ENCODE measurements at places on chromosomes 3 and 15.

GRCh38 chr3:32217339-32217738, 21.1 kb upstream of the CMTM8 start:
- no peak for DNase-seq

DNA sequence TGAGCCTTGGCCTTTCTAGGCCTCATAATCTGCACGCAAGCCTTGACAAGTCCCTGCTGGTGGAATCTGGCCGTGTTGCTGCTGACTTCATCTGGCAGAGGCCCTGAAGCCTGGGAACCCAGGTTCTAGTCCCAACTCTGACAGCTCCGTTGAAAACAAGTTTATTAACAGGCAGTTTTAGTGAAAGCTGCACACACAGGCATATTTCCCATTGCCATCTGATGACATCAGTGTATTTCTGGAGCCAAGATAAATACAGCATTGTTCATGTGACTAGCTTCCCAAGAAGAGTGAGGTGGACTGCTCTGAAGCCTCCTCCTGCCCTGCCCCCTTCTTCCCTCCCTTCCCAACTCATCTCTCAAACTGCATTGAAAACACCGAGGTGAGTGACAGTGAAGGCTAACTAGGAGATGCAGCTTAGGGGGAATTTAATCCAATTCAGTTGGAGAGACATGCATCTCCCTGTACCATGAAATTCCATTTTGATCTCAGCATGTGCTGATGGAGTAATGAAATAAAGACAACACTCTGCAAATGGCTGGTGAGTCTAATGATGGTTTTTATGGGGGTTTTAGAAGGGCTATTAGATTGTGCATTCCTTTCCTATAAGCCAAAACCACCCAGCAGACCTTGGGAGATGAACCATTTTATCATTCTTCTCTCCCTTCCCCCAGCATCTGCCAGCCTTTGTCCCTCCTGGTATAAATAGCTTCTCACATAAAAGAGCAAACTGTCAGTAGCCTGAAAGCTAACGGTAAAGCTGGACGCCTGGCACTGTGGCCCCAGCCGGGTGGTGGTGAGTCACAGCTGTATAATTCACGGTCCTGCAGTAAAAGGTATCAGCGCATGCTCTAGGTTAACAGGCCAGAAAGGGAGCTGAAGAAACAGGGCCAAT, 38.0 kb downstream of the PRICKLE2 start:
- peak; percentile 98 for DNase-seq

DNA sequence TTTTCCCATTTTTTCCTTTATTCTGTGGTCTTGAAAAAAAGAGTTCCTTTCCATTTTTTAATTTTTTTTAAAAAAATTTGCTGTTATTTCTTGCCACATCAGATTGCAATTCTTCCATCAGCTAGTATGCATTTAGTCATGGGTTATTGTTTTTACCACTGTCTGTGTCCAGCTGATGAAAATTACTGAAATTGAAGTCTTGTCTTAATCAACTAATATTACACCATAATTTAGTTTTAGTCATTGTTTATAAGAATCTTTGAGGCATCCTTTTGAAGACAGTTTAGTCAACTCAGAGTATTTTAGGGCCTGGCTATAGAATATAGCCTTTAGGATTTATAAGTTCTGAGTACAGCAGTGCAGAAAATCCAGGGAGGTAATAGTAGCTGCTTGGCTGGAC, 172.1 kb downstream of the LRTM1 start:
- DNase-seq, result peak; percentile 34

DNA sequence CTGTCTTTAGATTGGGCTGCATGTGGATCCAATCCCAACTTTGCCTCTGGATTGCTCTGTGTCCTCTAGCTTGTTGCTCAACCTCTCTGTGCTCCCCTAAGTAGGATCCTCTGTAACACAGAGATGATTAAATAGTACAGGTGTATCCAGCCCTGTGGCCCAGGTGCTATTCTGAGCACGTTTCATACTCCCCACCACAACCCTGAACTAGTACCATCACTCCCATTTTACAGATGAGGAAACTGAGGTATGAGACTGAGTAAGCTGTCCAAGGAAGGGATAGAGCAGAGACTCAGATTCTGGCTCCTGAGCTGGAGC, 7.2 kb downstream of the ISG20 start:
- DNase-seq, result no peak

DNA sequence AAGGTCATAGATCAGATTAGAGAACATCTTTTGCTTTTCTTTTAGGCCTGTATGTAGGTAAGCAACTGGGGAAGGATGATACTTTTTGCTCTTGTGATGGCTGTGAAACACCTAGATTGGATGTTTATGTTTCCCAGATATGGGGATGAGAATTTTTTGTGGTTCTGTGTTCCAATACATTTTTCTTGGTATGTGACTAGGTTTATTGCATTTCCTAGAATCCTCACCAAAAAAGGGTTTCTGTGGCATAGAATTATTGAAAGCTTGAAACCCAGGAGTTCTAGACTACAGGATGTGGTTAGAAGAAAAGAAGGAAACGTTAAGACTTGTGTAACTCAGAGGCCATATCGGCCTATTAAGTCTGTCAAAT, 25.8 kb downstream of the OXNAD1 start:
- DNase-seq, result peak; percentile 51

- DNase-seq, result no peak
Observed at GRCh38 chr3:116515973-116516372, 70.7 kb upstream of the LSAMP start.

- DNase-seq, result no peak
Observed at GRCh38 chr3:52270252-52270754, 8.1 kb downstream of the WDR82 start.

GRCh38 chr15:66067687-66068086, 185.9 kb downstream of the MEGF11 start:
- no peak for DNase-seq

- no peak for DNase-seq
Observed at GRCh38 chr3:145197051-145197820, 963.7 kb downstream of the PLOD2 start.

DNA sequence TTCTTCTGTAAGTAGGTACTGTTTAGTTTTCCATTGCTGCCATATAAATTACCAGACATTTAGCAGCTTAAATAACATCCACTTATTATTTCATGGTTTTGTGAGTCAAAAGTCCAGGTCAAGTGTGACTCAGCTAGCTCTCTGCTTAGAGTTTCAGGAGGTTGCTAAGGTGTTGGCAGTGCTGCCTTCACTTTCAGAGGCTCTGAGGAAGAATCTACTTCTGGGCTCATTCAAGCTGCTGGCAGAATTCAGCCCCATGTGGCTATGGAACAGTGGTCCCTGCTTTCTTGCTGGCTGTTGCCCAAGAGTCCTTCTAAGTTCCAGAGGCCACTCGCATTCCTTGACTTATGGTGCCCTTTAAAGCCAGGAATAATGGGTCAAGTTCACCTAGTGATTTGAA, 4.5 kb downstream of the CFAP44 start:
- peak; percentile 90 for DNase-seq

- DNase-seq, result no peak
Observed at GRCh38 chr15:62447742-62448141, 282.7 kb upstream of the C2CD4B start.

GRCh38 chr3:127678315-127678599, 5.5 kb downstream of the ABTB1 start:
- no peak for DNase-seq

DNA sequence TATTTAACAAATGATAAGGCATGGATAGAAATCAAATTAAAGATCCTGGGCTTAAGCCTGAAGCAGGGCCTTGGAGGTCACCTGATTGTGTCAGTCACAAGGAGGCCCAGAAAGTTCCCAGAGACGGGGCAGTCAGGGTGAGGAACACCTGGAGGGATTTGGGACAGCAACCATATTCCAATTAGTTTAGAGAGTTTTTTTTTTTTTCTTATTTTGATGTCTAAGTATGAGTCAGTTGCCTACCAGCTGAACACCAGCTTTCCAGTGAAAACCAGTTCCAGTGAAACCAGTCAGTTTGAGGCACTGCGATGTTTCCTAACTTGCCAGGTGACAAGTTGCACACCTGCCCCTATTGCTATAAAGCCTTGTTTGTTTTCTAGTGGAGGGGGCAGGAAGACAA, 350.7 kb upstream of the AZI2 start:
- no peak for DNase-seq

DNA sequence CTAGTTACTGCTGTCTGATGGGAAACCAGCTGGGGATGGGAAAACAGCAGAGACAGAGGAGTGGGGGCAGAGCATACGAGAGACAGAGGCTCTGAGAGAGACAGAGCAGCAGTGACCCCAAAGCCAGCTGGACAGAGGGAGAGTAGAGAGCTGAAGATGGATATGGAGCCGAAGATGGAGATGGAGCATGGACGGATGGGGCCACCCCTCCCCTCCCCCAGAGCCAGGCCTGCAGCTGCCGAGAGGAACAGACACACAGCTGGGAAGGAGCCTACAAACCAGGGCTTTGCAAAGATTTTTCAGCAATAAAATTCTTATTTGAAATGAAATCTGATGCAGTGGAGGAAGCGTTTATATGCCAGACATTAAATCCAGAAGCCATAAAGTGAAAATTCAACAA, 167.6 kb upstream of the LINGO1 start:
- DNase-seq, result no peak

GRCh38 chr3:190768891-190769290, 93.6 kb downstream of the GMNC start:
- no peak for DNase-seq

GRCh38 chr3:32448686-32449474, 53.8 kb downstream of the CMTM6 start:
- no peak for DNase-seq

DNA sequence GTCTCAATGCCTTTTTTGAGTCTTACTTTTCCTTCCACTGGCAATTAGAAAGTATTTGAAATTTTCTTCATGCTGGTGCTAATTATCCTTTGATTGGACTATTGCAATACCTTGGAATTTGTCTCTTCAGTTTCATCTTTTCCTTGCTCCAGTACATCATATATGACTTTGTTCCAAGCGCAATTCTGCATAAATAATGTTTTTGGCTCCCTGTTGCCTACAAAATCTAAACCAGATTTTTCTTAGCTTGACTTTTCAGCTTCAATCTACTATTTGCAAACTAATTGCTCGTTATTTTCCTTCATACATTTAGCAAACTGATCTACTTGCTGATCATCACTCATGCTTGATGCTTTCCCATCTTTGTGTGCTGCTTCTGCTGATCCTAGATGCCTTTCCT, 230.8 kb upstream of the GPR149 start:
- DNase-seq, result no peak

- peak; percentile 95 for DNase-seq
Observed at GRCh38 chr3:32177702-32178198, 60.7 kb upstream of the CMTM8 start.

GRCh38 chr15:66999046-66999968, 66.1 kb upstream of the SMAD3 start:
- DNase-seq, result no peak

GRCh38 chr3:69309814-69310213, 76.1 kb downstream of the FRMD4B start:
- peak; percentile 75 for DNase-seq

- DNase-seq, result no peak
Observed at GRCh38 chr15:51374131-51374530, 32.7 kb downstream of the GLDN start.

GRCh38 chr3:106850437-106850836, 526.8 kb upstream of the CCDC54 start:
- DNase-seq, result peak; percentile 34

- DNase-seq, result no peak
Observed at GRCh38 chr3:46910166-46910760, 32.7 kb downstream of the PTH1R start.

GRCh38 chr15:82855286-82856100, 46.1 kb downstream of the WHAMM start:
- no peak for DNase-seq

DNA sequence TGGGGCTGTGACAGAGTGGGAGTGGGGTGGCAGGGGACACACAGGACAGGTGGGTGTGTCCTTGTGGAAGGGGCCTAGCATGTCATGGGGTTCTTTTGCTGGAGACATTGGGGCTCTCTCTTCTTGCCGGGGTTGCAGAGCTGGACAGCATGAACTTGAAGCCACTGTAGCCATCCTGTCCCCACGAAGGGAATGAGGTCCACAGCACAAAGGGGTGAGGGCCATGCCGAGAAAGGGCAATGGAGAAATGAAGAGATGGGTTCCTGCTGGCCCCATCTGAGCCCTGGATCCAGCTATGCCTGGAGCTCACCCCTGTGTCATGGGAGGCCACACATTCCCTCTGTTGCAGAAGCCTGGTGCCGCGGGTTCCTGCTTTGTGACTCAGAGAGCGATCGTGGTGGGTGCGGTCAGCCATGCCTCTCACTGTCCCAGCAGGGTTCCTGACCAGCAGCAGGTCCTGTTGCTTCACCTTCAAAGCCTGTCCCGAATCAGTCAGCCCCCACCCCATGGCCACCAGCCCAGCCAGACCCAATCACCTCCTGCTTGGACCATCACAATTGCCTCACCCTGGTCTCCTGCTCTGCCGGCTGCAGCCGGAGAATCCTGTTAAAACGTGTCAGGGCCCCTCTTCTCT, 50.0 kb downstream of the DNAJB8 start:
- DNase-seq, result peak; percentile 92

DNA sequence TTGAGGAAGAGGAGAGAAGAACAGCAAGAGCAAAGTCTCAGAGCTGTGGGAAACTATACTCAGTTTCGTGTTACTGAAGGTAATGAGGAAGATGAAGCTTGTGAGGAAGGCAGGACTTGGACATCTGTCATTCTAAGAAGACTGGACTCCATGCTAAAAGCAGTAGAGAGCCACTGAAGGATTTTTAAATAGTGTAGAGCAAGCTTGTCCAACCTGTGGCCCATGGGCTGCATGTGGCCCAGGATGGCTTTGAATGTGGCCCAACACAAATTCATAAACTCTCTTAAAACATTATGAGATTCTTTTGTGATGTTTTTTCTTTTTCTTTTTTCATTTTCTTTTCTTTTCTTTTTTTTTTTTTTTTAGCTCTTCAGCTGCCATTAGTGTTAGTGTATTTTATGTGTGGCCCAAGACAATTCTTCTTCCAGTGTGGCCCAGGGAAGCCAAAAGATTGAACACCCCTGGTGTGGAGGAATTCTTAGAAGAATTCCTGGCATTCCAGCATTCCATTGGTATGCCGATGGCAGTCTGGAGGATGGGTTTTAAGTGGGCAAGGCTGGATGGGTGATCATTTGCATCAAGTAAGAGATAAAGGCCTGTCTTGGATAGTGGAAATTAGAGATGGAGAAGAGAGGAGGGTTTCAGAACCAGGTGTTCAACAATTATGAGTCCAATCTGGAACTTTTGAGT, 6.9 kb upstream of the NFKBIZ start:
- DNase-seq, result peak; percentile 54

Measured in choroid plexus epithelial cell (primary cell).